ENCODE measurements at places on chromosomes 1 and 21.

- DNase-seq = no peak
Observed at GRCh38 chr1:46110521-46110920, 21.9 kb downstream of the PIK3R3 start.

DNA sequence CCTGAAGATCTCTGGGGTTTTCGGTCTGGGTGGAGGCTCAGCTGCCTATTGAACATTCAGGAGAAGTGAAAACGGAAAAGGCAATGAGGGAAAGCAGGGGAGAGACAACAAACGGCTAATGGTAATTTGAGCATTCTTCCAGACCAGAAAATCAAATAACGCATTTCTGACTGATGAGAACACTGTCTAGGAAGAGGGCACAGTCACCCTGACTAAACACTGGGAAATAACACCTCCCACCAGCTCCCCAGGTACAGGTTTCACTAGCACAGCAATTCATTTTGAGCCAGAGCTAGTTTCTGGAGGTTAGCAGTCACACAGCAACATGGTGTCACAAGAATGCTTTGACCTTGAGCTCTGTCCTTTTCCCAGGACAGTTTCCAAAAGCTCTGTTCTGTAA lies 21.1 kb downstream of the NCF2 start:
- DNase-seq = no peak

- DNase-seq = peak; percentile 9
Observed at GRCh38 chr1:245754463-245754961, 599.7 kb downstream of the KIF26B start.

- DNase-seq = peak; percentile 81
Observed at GRCh38 chr21:44931137-44931500, 8.7 kb upstream of the SLX9 start.

GRCh38 chr1:210291786-210292230 lies 36.9 kb upstream of the HHAT start:
- no peak for DNase-seq
